ENCODE measurements at places on chromosomes 3 and 15. TPM values are rescaled to one million over a fixed set of nuclear protein-coding genes. Genes with fewer than 3 reads are reported as not detected.

DNA sequence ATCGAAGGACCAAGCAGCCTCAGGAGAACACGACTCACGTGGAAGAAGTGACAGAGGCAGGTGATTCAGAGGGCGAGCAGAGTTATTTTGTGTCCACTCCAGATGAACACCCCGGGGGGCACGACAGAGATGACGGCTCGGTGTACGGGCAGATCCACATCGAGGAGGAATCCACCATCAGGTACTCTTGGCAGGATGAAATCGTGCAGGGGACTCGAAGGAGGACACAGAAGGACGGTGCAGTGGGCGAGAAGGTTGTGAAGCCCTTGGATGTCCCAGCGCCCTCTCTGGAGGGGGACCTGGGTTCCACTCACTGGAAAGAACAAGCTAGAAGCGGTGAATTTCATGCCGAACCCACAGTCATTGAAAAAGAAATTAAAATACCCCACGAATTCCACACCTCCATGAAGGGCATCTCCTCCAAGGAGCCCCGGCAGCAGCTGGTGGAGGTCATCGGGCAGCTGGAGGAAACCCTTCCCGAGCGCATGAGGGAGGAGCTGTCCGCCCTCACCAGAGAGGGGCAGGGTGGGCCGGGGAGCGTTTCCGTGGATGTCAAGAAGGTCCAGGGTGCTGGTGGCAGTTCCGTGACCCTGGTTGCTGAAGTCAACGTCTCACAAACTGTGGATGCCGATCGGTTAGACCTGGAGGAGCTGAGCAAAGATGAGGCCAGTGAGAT lies 26.0 kb downstream of the SYNM start:
- DNase-seq = no peak

GRCh38 chr15:40293905-40294895 lies 11.3 kb upstream of the ANKRD63 start:
- DNase-seq = no peak

- no peak for DNase-seq
Observed at GRCh38 chr3:86951322-86951721, 39.6 kb downstream of the VGLL3 start.

Gene SEMA3F
- total RNA-seq = 146 TPM

DNA sequence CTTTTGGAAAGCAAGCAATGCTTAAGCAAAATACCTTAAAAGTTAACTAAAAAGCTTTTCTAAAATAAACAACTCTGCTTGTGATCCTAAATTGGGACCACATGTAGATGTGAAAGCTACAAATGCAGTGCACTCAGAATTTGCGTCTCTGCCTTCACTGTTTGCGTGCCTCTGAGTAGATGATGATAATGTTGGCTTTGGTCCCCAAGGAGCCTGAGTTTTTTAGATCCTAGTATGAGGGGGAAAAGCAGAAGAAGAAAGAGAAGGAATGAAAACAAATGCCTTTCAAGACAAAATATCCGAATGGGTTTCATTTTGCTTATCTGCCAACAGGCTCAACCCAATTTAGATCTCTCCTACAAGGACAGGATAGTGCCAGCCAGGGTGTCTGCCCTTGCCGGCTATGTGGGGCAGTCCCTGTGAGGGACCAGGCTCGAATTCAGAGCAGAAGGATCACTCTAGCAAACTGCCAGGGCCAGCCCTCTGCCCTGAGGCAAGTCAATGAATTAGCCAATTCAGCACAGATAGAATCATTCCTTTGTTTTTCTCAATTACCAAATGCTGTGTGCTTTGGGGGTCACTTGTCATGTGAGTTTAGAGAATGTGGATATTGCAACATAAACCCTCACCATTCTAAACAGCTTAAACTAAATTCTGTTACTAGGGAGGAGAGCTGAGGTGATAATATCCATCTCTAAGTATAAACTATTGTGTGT lies 28.5 kb downstream of the SCG5 start:
- no peak for DNase-seq
